Activated CD8-positive, alpha-beta memory T cell treated with anti-CD3 and anti-CD28 coated beads for 1 hour (primary cell): ENCODE measurements at places on chromosomes 6 and 20.

DNA sequence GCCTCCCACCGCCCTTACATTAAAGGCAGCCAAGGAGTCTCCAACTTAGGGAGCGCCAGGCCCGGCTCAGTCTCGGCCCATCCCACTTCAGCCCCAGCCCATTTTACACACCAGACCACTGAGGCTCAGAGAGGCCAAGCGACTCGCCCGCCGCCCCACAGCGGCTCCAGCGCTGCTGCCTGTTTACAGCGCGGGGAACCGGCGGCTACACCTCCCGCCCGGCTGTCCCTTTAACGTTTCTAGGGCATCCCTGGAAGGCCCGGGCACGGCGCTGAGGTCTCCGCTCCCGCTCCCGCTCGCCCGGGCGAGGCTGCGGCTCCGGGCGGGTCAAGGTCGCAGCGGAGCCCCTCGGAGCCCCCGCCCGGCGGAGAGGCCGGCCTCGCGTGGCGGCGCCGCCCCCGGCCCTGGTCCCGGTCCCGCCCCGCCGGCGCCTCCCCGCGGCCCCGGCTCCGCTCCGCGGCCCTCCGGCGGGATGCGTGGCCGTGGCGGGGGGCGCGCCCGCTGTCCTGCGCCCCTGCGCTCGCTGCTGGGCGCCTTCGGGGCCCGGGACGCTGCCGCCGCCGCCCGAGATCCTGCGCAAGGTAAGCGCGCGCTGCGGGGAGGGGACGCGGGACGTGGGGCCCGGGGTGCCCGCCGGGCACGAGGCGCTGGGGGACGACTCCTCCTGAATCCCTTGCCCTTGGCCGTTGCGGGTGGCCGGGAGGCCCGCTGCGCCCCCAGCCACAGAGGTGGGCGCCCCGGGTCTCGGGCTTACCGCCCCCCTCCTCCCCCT, 27.1 kb upstream of the PHACTR3 start:
- DNase-seq = no peak

DNA sequence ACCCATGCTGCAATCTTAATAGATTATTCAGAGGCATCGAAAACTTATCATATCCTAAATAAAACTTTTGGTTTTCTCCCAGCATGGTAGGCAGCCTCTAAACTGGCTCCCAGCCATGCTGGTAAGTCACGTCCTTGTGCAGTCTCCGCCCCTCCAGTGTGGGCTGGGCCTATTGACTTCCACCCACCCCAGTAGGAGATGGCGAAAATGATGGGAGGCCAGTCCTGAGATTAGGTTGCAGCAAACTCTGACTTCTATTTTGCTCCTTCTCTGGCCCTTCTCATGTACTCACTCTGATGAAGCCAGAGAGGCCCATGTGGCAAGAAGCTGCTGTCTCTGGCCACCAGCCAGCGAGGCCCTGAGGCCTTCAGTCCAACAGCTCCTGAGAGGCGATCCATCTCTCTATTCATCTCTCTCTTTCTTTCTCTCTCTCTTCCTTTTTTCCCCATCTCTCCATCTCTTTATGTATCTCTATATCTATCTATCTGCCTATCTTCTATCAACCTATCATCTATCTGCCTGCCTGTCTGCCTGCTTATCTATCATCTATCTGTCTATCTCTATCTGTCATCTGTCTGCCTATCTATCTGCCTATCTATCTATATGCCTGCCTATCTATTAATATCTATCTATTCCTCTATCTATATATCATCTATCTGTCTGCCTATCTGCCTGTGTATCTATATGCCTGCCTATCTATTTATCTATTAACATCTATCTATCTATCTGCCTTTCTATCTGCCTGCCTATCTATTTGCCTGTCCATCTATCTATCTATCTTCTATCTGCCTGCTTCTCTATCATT, 52.7 kb upstream of the STX16 start:
- DNase-seq = no peak

GRCh38 chr20:63568170-63568981, 5.7 kb downstream of the HELZ2 start:
- DNase-seq = no peak

DNA sequence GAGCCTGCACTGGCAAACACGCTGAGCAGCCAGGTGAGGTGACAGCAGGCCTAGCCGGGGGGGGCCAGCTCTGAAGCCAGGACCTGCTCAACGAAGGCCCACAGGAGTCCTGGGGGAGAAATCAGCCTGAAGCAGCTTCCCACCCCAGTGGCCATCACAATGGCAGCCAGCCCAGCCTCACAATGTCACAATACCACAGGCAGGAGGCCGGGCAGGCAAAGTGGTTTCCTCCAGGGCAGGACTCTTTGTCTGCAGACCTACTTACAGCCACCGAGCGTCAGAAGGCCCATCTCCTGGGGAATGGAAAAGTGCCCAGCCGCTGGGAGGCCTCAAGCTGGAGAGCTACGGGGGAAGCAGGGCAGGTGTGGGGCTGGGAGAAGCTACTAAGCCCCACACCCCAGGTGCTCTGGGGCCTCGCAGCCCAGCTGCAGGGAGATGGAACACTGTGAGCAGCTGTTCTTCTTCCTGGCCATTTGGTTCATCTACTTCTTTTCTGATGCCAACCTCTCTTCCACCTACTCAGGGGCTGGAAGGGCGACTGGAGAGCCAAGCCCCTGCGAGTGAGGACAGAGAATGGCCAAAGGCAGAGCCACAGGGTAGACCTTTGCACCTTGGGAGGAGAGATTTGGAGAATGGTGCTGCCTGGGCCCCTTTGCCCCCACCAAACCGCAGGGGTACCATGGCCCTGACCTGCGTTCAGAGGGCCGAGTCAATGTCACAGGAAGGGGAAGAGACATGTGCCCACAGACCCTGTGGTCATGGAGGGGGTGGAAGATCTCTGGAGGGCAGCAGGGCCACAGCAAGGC, 22.3 kb upstream of the AVP start:
- DNase-seq = no peak

- DNase-seq = no peak
These were observed 73.1 kb downstream of the OR2B2 start for GRCh38 chr6:27838945-27839625.

DNA sequence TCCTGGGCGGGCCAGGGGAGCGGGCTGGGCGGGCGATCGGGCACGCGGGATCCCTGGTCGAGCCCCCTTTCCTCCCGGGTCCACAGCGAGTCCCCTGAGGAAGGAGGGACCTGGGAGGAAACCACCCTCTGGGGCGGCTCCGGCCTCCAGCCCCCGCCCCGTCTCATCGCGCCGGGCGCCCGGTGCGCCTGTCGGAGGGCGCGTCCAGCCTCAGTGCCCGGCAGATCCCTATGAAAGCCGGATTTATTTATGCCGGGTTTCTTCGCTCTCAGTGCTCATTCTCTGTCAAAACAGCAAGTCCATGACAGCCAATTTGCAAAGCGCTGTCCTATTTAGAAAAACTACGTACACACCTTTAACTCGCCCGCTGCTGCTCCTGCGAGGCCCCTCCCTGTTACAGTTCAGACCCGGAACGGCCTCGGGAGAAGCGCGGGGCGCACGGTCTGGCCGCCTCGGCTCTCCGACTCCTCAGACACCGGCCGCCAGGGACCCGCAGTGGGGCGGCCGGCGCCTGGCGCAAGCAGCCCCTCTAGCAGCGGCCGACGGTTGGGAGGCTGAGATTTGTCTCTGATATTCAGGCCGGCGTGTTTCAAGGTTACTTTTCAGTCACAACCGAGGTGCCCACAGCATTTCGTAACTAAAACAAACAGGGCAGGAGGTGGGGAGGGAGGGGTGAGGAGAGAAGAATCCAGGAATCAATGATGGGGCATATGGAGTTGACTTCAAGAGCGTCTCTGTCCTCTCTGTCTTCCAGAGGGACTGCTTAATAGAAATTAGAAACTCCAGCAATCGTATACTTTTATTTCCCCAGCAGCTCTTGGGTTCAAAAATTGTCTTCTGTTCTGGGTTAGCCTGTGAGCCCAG, 782 bp upstream of the FOXA2 start:
- no peak for DNase-seq
